ENCODE measurements at places on chromosomes 16 and 17.
A peak's percentile ranks its signal among the peaks of the same experiment; 100 is the strongest.

- peak; percentile 76 for DNase-seq
Measured at GRCh38 chr17:43900183-43900857, 7.0 kb downstream of the MPP2 start.

- DNase-seq: no peak
Measured at GRCh38 chr16:11828696-11829095, 22.6 kb downstream of the RSL1D1 start.

DNA sequence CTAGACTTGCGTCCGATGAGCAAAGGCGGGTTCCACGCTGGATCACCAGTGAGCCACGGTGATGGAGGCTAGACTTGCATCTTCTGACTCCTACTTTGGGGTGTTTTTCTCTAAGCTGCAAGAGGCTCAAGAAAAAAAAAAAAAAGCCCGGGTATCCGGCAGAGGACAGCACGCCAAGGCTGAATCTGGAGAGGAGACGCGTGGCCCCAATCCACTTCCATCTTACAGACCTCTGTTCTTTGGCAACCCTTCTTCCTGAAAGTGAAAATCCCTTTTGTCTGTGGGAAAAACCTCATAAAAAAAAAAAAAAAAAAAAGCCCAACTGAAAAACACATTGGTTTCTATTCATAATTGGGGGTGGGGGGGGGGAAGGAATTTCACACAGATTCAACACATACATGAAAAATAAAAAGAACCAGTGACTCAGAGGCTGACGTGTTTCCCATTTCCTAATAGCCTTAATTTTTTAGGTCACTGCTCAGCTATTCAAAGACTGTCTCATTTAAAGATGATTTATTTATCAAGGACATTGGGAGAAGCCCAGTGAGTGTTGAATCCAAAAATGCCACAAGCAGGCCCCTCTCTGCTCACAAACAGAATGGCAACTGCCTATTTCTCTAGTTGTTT lies 258.3 kb downstream of the FOXL1 start:
- no peak for DNase-seq

DNA sequence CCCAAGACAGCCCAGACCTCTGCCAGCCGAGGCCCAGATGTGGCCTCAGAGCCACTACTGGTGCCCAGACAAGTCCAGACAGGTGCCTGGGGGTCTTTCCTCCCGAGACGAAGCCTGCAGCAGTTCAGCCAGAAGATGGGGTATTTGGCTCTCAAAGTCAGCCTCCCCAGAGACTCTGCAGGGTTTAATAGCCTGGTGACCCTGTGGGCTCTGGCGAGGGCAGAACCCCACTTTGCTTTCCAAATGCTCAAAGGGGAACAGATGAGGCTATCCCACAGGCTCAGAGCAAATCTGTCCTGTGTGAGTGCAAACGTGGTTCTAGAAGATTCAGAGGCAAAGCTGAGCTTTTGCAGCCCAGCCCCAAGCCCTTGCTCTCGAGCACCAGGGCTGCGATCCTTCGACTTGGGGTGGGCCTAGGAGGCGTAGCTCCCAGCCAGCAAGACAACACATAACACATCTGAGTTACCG lies 236.0 kb downstream of the MRTFB start:
- DNase-seq: no peak

GRCh38 chr17:30224419-30224960 lies 11.0 kb downstream of the SLC6A4 start:
- no peak for DNase-seq

DNA sequence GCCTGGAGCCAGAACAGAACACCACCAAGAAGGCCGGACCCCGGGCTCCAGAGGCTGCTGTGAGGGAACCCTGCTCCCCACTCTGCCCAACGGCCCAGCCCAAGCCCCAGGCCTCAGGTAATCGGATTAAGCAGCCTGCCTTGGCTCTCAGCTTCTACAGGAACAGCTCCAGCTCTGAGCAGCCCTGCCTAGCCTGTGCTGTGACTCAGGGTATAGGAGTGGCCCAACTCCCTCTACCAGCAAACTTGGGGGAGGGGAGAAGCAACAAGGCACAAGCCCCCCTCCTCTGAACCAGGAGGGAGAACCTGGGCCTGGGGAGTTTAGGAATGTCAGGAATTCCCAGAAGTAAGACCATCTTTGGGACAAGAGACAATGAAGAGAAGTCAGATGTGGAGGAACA lies 849 bp upstream of the SOX15 start:
- DNase-seq: no peak

GRCh38 chr17:78416791-78417530 lies 38.5 kb downstream of the PGS1 start:
- no peak for DNase-seq

DNA sequence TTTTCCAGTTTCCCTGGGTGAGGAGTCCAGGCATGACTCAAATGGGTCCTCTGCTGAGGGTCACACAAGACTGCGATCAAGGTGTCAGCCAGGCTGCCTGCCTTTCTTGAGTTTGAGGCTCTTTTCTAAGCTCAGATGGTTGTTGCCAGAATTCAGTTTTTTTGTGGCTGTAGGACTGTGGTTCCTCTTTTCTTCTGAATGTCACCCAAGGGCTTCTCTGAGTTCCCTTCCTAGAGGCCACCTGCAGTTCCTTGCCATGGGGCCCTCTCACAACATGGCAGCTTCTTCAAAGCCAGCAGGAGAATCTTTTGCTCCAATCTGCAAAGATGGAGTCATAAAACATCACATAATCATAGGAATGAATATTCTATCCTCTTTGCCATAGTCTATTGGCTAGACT lies 17.5 kb downstream of the LIMD2 start:
- no peak for DNase-seq

- DNase-seq: no peak
Measured at GRCh38 chr16:11696266-11697012, 28.2 kb downstream of the SNN start.

- no peak for DNase-seq
Measured at GRCh38 chr16:3068487-3068886, 3.0 kb downstream of the IL32 start.

GRCh38 chr17:66025551-66025950 lies 166.4 kb downstream of the CEP112 start:
- DNase-seq: no peak

GRCh38 chr16:67397036-67397801 lies 3.9 kb upstream of the TPPP3 start:
- DNase-seq: no peak

GRCh38 chr17:29379084-29379991 lies 10.8 kb upstream of the TAOK1 start:
- no peak for DNase-seq

GRCh38 chr16:78363843-78364555 lies 264.5 kb downstream of the WWOX start:
- DNase-seq: no peak

DNA sequence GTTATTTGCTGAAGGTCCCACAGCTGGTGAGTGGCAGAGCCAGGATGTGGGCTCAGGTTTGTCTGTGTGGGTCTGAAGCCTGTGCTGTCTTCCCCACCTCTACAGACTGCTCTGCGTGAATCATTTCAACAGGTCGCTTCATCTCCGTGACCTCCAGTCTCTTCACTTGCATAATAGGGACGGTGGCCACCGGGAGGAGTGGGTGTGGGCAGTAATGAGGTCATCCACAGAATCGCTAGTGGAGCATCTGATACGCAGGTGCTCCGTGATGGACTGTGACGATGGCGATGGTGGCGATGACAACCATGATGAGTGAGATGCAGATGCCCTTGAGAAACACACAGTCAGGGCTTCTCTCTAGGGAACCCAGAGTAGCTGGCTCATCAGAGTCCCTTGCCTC lies 120.2 kb downstream of the RAP1GAP2 start:
- DNase-seq: no peak

- peak; percentile 22 for DNase-seq
Measured at GRCh38 chr16:78091419-78091818, 8.0 kb upstream of the WWOX start.

GRCh38 chr16:50692999-50693781 lies at the start of gene NOD2:
TSS of gene NOD2 (plus strand) at chr16:50693606. CDS start at chr16:50699496, 5,890 bp downstream.
- no peak for DNase-seq

DNA sequence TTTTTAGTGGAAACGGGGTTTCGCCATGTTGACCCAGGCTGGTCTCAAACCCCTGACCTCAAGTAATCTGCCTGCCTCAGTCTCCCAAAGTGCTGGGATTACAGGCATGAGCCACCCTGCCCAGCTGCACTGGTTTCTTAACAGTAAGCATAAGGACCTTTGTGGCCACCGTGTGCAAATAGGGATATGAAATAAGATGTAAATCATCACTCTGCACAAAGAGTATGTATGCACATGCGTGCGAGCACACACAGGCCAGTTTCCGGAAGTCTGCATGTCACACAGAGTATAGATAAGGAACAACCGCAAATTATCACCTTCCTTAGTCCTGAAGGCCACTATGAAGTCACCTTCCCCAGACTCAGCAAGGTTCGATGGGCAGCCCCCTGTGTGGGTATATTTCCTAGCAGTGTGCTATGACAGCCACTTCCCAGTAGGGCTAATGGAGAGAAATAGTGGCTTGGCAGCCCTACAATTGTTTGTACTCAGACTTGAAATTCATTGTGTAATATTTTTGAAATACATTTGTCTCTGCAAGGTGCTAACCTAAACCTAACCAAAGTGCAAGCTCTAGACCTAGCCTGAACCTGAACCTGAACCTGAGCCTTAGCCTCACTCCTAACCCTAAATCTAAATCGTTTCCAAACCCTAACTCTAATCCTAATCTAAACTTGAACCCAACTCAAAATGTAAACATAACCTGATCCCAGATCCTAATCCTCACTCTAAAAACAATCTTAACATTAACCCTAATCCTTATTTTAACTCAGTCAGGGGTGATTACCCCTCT lies 48.4 kb upstream of the SKAP1 start:
- DNase-seq: peak; percentile 90

- DNase-seq: no peak
Measured at GRCh38 chr17:64087252-64088005, 42.5 kb downstream of the ERN1 start.

- DNase-seq: no peak
Measured at GRCh38 chr16:51439271-51439670, 288.2 kb upstream of the SALL1 start.

DNA sequence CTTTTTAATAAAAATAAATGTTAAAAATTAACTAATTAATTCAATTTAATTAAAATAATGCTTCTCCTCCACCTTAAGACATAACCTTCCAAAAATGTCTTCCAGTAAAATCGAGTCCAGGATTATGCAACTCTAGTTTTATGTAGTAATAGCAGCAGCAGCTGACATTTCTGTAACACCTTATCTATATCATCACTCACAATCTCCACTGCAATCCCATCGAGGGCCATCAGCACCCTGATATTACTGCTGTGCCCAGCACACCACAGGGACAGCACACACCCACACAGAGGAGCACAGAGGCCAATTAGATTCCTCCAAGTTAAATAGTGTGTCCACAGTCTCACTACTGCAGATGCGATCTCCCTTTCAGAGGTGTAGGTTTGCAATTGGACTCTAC lies 2.9 kb downstream of the RPH3AL start:
- peak; percentile 4 for DNase-seq

DNA sequence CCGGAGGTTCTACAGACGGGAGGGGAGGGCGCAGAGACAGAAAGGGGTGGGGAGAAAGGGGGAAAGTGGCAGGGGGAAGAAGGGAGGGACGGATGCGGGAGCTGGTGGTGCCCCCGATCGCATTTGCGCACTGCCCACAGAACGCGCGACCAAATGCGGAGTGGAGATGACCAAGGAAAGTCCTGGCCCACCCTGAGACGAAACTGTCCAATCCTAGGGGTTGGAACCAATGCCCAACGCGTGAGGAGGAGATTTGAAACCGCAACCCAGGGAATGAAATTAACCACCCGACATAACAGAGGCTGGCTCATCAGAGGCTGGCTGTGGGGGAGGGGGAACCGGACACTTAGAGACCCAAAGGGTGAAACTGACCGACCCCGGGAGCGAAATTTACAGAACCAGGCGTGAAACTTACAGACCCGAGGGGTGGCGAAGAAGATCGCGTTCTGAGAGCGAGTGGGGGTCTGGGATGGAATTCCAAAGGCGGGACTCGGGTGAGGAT lies 1.4 kb downstream of the HES7 start:
- DNase-seq: no peak

DNA sequence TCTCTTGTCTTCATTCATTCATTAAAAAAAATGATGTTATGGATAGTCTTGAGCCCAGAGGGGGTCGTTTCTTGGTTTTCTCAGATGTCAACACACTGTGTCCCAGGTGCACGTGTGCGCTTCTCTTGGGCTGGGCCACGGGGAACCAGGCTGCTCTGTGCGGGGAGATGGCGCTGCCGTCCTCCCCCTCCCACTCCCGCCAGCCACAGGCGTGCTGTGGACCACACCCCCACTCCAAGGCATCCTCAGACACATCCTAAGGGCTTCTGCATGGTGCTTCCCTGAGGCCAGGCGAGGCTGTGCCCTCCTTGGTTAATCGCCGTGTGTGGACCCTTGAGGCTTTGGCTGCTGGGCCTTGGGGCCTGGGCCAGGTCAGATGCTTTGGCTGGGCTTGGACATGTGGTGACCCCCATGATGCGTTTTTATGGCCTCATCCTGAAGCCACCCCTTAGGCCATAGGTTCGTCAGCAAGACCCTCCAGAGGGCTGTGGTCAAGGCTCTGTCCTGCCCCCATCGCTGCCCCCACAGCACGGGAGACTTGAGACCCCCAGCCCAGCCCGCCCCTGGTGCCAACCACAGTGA lies 245.7 kb upstream of the CIBAR2 start:
- DNase-seq: no peak

GRCh38 chr17:79612468-79613194 lies 1.8 kb upstream of the RBFOX3 start:
- DNase-seq: peak; percentile 63

GRCh38 chr16:84825896-84826557 lies 6.2 kb downstream of the CRISPLD2 start:
- DNase-seq: no peak

DNA sequence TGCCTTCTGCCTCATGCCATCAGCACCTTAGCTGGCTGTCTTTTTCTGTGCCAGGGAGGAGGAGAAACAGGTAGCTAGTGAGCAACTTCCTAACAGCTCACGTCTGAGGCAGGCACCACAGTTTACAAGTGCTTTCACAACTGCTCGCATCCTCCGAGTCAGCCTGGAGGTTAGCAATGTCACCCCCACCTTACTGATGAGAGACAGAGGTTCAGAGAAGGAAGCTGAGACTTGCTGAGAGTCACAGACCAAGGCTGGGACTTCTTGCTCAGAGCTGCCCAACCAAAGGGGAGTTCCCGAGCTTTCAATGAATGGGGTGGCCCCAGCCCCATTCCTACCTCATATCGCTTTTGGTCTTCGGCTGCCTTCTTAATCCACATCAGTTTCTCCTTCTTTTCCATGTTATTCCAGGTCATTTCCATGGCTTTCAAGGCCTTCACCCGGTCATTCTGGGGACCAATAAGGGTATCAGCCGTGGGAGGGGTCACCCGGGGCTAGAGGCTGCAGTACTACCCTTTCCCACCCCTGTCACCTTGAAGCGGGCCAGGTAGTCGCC lies 9.6 kb downstream of the UBTF start:
- DNase-seq: no peak

DNA sequence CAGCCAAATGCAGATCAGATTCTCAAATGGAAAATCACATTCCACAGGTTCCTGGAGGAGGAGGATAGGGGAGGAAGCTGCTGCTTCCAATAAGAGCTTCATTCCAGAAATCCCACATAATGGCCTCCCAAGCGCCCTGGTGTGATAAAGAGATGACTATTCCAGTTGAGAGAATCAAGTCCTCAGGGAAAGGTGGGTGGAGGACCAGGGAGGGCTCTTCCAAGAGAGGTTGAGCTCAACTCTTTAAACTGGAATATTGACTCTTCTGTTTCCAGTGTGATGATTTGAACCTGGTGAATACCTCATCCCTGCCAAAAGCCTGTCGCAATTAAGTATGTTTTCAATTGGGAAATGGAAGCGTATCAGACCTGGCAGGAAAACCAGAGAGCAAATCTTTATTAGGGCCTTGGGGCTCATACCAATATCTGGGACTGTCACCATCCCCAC lies 81.4 kb upstream of the DYNLRB2 start:
- no peak for DNase-seq

GRCh38 chr17:70891306-70891705 lies 722.0 kb downstream of the KCNJ2 start:
- no peak for DNase-seq
